ENCODE measurements at places on chromosomes 5 and 9. TPM values are rescaled to one million over a fixed set of nuclear protein-coding genes. Genes with fewer than 3 reads are reported as not detected.

NR4A3 gene
- 1.3 TPM for total RNA-seq

DNA sequence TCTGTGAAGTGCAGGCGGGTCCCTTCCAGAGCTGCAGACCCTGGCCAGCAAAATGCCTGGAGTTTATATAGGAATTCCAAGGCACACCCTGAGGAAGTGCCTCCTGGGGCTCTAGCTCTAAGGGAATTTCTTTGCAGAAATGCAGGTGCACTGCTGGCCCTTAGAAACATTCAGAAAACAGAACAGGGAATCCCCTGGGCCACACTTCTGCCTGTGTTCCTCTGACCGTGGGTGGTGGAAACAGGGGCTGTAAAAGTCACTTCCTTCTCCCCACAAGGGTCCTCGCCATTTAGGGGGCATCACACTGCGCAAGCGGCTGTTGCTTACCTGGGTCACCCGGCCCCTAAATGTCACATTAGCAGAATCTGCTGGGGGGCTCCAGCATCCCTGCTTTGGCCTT is 140.8 kb upstream of the TBC1D2 start:
- DNase-seq, result no peak

ARID3C gene
- total RNA-seq, result 0.45 TPM

DNA sequence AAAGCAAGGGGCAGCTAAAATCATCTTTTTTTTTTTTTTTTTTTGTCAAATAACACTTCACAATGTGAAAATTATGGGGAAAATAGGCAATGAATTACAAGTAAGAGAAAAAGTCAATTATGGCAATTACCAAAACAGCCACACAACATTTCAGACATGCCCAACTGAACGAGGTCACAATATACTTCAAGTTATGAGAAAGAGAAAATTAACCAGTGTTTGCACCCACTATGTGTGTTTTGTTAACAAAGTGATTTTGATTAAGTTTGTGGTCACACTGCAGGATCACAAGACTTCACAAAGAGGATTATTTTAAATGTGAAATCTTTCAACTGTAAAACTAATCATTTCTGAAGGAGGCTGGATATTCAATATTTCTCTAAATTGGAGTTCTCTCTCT is 1032.8 kb upstream of the DMAC1 start:
- DNase-seq, result no peak

LCN12 gene
- 0.36 TPM for total RNA-seq

- DNase-seq, result no peak
Observed at GRCh38 chr5:161219816-161220215, 326.7 kb downstream of the GABRB2 start.

DNA sequence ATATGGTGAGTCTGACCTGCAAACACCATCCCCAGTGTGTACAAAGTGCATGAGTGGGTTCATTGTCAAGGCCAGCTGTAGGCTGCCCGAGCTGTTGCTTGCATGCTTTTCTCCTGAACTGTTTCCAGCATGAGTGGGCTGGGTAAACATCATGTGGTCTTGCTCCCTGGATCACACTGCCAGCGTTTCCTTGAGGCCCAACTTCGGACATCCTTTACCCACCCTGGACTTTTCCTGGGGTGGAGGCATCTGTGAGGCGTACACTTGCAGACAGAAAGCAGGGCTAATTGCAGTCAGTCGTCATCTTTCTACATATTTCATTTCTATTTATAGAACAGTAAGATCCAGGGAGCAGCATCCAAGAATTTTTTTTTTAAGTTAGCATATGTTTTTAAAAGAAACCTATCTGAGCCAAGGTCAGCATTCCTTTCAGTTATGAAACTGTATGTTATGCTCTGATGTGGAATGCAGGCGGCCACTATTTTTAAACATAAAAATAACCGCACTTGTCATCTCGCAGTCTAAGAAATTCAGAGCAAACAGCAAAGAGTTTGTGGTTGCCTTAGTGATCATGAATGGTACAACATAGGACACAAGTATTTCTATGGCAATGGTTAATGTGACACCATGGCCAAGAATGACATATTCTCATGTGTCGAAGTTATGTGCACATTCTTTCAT is 106.5 kb upstream of the DMRT1 start:
- DNase-seq, result no peak

DNA sequence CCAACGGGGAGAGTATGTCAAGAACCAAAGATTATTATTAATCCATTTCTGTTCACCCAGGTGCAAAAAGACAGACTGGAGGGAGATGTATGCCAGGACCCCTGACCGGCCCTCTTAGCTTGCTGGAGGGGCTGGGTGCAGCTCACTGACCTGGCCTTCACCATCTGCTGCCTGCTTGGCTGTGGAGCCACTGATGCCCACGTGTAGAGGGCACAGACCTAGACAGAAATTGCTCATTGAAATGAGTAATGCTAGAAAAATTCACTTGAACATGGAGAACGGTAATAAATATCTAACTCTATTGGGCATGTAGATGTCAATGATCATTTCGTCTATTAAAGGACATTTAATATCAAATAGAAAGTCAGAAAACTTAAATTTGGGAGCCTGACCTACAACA is 58.8 kb upstream of the ERCC6L2 start:
- DNase-seq, result peak; percentile 41

SPINK13 gene
- not detected for total RNA-seq

COL23A1 gene
- total RNA-seq, result 4.5 TPM

DNA sequence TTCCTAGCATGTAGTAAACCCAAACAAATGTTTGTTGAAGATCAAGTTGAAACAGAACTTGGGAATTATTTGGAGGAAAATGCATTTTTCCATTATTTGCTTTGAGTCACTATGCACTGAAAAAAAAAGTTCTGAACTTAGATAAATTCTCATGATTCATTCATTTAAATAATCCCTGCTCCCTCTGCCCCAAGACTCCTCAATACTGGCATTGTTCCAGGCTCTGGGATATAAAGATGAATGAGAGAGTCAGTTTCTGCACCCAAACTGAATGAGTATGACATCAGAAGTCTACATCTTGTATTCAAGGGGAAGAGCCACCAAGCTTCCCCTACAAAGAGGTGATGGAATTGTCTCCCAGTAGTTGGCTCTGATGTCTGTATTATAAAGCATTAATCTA is 123.9 kb downstream of the SEC61B start:
- DNase-seq, result no peak

GRCh38 chr5:59660737-59661136 is 232.8 kb downstream of the PDE4D start:
- DNase-seq, result peak; percentile 2

GRCh38 chr5:163619273-163619934 is 114.0 kb downstream of the MAT2B start:
- DNase-seq, result no peak

DNA sequence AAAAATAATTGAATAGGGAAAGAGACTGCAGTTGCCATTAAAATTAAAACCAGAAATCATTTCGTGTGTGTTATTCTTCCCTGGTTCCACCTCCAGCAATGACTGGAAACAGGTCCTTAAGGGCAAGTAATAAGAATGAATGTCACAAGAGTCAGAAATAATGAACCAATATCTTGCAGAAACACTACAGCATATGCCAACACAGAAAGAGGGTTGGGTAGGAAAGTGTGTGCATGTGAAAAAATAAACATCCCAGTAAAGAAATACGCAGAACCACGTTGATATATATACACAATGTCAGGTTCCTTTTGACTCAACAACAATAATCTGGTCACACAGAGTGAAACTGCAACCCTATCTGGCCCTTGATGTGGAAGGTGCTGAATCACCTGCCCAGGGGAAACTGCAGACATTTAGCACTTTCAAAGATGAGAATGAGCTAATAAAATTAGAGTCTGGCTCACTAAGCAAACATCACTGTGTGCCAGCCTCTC is 15.0 kb downstream of the HMHB1 start:
- DNase-seq, result peak; percentile 27

CER1 gene
- total RNA-seq, result 1.2 TPM

PCDHGB3 gene
- total RNA-seq, result 21.2 TPM

DNA sequence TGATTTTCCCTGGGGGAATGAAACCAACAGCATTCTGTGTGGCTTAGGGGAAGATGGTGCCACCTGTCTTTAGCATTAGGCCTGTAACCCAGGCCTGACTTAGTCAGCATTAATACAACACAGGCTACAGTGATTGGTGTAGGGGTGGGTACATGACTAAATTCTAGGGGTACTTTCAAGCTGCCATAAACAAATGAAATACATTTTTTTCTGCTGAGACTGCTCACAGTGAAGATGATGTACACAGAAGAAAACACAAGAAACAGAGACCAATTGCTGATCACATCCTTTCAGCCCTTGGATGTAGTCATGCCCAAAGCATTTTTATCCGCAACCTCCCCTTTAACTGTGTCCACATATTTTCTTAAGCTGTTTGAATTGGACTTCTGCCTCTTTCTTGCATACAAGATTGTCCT is 527.2 kb downstream of the KCTD16 start:
- DNase-seq, result no peak

BBLN gene
- total RNA-seq, result 24.9 TPM

GRCh38 chr9:93968451-93969327 is 13.5 kb upstream of the BARX1 start:
- no peak for DNase-seq

DNA sequence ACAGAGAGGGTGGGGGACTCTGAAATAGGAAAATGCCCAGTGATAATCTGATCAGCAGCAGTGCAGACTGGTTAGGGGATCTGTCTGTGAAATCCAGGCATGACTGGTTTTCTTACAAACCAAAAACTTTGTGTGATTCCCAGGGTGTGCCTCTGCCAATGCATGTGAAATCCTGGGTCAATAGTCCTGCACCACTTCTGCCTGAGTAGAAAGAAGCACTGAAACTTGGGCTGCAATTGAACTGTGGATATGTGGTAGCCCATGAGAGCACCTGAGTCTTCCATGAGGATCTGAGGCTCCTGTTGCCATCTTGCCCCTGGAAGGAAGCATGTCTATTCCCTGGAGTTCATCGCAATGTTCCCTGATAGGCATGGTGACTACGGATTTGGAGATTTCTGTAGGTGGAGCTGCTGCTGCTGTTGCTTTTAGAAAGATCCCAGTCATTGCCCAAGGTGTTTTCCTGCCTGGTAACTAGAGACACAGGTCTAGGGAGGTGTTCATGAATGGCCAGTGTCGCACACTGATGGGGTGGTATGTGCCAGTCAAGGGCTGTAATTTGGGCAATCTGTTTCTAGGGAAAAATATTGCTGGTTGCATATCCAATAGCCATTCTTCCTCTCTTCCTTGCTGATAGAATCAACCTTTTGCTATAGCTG is 146.7 kb downstream of the CARTPT start:
- DNase-seq, result no peak

DNA sequence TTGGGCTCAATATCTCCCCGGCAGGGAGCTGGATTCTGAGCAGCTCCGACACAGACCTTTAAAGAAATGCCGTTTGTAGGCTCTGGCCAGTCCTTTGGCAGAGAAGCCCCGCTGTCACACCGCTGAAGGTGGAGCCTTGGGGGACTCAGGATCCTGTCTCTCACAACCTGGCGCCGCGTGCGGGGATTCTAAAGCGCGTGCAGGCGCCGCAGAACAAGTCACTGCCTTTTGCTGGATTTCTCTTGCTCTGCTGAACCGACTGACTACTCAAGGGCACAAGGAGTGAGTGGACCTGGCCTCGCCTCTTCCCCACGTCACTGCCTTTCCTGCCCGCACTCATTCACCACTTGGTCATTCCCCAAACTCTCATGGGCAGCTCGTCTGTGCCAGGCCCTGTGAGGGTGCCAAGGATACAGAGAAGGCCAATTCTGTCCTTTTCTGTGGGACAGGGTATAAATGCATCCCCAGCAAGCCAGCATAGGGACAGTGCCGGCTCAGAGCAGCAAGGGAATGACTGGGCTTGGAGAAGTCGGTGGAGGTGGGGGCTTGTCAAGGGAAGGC is 69.3 kb downstream of the CRB2 start:
- DNase-seq, result peak; percentile 13

DNA sequence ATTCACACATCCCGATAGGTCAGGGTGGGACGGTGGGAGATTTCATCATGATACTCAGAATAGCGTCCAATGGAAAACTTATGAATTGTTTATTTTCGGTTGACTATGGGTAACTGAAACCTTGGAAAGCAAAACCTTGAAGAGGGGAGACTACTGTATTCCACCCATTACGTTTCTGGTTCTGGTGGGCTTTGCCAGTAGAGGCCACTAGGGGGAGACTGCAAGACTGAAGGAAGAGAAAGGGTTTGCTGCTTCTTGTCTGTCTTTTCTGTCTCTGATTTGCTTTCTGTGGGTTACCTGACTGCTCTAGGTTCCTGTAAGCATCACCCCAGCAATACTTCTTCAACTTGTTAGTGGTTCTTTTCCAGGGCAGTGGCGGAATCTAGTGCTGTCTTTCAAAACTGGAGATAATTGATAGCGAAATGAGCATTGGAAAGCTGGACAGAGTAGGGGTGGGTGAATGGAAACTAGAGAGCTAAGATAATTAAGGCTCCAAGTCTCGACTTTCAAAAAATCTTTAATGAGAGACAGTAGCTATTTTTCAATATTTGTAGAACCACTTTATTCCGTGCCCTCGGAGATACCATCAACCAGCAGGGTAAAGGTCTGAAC is 27.0 kb downstream of the GRIN3A start:
- no peak for DNase-seq

- no peak for DNase-seq
Observed at GRCh38 chr9:129322022-129322621, 144.1 kb upstream of the IER5L start.

ZMAT2 gene
- 23.8 TPM for total RNA-seq

GRCh38 chr9:93830012-93830596 is 125.1 kb downstream of the BARX1 start:
- no peak for DNase-seq

GRCh38 chr5:14483504-14484157 is 98.0 kb upstream of the OTULINL start:
- DNase-seq, result no peak

DNA sequence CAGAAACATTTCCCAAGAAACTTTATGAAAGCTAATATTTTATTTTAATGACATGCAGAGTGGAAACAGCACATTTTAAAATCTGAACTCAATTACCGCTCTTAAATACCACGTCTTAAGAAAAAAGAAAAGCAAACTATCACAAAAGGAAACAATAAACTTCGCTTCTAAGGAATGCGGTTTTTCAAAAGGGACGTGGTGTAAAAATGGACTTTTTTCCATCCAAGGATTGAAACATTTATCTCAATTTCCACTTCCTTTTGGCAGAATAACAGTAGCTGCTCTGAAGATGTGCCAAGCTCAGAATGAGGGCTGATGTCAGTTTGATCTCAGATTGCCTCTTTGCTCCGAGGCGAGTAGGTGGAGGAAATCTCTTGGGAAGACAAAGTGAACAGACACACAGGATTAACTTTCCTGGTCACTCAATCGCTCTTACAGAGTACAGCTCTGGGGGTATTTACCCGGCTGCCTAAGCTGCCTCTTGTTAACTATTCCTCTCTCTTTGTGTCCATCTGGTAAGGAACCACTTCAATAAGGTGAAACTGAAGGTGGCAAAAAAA is 158.5 kb downstream of the TRPM6 start:
- no peak for DNase-seq

- no peak for DNase-seq
Observed at GRCh38 chr5:160054047-160054446, 45.1 kb downstream of the TTC1 start.

NR5A1 gene
- total RNA-seq, result not detected

MORN5 gene
- total RNA-seq, result 1.5 TPM

LVRN gene
- 3.1 TPM for total RNA-seq

DNA sequence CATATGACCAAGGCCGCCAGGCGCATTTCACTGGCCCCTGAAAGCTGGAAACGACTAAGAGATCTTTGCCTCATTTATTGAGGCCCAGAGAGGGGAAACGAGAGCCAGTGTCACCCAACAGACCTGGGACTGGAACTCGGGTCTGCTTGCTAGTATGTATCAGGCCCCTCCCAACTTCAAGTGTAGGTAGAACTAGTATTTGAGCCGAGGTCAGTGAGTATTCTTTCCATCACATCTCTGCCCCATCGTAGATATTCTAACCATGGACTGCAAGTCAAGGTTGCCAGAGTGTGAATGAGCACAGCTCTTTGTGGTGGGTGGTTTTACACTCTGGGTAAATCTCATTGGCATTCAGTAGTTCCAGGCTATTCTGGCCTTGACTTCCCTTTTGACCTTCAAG is 42.2 kb downstream of the GPR107 start:
- DNase-seq, result no peak
